ENCODE measurements at places on chromosomes 6 and 20.

GRCh38 chr6:26020329-26021000, 57.9 kb downstream of the TRIM38 start:
- peak; percentile 56 for DNase-seq

- DNase-seq = no peak
Observed at GRCh38 chr20:59748619-59749191, 144.4 kb downstream of the PHACTR3 start.

DNA sequence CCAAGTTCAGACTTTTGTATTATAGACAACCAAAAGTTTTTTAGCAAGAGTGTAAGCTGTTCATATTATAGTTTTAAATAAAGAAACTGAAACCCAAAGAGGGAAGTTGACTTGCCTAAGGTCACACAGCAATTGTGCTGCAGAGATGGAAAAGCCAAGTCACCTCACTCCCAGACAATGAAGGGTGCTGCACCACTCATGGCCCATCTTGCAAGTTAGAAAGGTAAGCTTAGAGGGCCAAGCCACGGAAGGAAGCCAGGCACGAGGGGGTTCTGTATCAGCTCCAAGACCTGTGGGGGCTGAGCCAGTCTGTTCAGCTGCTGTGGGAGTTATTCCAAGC, 860 bp downstream of the DEFB124 start:
- no peak for DNase-seq

DNA sequence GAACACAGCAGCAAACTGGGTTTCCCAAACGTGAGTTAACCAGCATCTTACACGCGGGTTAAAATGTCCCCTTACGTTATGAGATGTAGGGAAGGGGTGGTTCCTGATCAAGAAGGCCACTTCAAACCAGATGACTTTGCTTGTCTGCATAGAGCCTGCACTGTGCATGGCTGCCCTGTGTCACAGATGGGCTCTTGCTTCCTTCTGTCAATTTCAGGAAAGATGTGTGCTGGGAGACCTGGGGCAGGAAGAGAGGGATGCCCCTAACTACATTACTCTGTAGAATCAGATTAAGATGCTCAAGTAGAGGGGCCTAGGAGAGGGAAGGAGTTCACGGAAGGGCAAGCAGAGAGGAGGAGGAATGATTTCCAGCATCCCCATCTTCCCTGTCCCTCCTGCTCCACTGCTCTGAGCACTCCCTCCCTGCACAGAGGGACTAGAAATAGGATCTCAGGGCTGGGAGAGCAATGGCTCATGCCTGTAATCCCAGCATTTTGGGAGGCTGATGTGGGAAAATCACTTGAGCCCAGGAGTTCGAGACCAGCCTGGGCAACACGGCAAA, 63.5 kb upstream of the ZMYND8 start:
- DNase-seq = no peak

DNA sequence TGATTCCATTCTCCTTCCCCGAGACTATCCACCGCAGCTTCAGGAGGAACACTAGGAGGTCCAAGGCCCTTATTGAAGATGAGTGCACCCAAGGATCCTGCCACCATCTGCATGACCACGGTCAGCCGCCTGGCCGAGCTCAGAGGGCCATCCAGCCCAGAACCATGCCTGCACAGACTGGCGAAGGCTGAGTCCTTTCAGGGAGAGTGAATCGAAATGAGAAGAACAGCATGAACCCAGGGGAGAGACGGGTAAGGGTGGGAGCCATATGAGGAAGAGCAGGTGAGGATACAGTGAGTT, 26.3 kb downstream of the SERPINB6 start:
- DNase-seq = no peak

GRCh38 chr20:21505810-21506530, 7.9 kb downstream of the NKX2-2 start:
- peak; percentile 27 for DNase-seq

- DNase-seq = no peak
Observed at GRCh38 chr6:53095716-53096115, 30.5 kb downstream of the FBXO9 start.

GRCh38 chr6:118253741-118254140, 294.4 kb upstream of the PLN start:
- DNase-seq = no peak

GRCh38 chr6:119483908-119484307, 134.3 kb upstream of the MAN1A1 start:
- no peak for DNase-seq

GRCh38 chr6:15023448-15023847, 222.4 kb upstream of the JARID2 start:
- peak; percentile 25 for DNase-seq

DNA sequence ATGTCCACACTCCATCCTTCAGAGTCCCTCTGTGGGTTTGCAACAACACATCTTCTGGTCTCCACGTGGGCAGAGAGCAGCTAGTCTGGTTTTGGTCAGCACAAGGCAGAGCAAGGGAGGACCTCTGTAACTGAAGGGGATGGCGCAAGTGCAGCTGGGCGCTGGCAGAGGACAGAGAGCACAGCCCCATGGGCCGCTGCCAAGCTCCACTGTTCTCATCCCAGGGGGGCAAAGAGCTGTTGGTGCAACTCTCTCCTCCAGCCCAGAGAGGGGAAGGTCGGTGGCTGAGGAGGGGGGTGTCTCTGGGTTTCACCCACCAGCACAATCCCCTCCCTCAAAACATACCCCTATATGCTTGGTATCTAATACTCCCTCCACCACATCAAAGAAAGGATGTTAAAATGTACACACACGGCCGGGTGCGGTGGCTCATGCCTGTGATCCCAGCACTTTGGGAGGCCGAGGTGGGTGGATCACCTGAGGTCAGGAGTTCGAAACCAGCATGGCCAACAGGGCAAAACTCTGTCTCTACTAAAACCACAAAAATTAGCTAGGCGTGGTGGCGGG, 9.1 kb downstream of the ATP9A start:
- no peak for DNase-seq

DNA sequence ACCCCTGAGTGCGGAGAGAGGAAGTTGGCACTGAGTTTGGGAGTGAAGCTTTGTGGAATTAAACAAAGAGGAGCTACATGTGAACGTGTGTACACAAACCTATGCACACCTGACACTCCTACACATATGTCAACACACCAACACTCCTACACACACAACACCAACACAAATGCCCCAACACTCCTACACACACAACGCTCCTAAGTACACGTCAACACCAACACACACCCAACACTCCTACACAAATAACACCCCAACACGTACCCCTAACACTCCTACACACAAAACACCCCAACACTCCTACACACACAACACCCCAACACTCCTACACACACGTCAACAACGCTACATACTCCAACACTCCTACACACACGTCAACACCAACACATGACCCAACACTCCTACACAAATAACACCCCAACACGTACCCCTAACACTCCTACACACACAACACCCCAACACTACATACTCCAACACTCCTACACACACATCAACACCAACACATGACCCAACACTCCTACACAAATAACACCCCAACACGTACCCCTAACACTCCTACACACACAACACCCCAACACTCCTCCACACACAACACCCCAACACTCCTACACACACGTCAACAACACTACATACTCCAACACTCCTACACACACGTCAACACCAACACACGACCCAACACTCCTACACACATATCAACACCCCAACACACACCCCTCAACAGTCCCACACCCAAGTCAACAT, 40.1 kb upstream of the ZBP1 start:
- DNase-seq = no peak

GRCh38 chr20:53244711-53245110, 272.6 kb downstream of the TSHZ2 start:
- no peak for DNase-seq
